ENCODE measurements at places on chromosomes 4 and X.

GRCh38 chrX:15349046-15349445 is 13.7 kb upstream of the PIGA start:
- no peak for DNase-seq

- DNase-seq, result peak; percentile 46
Measured at GRCh38 chrX:18377796-18378195, 23.3 kb upstream of the SCML2 start.

DNA sequence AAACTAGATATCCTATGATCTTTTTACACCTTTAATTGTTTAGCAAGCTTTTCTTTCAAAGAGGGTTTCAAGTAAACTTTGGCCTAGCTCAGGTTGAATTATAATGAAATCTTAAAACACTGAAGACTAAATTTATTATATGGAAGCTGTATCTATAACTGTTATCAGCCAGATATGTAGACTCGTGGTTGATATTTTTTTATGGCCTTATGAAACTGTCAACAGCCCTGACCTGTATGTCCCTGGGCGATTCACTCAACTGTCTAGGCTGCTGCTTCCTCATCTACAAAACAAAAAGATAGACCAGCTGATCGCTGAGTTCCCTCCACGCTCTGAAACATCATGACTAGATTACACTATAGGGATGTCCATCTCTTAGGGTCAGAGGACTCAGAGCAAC is 21.2 kb upstream of the PDK3 start:
- DNase-seq, result no peak

- DNase-seq, result no peak
Measured at GRCh38 chr4:41369680-41370079, 113.0 kb downstream of the UCHL1 start.

- DNase-seq, result no peak
Measured at GRCh38 chrX:57952320-57952678, 42.0 kb upstream of the ZXDA start.

- no peak for DNase-seq
Measured at GRCh38 chr4:188332265-188332664, 193.0 kb downstream of the TRIML1 start.

DNA sequence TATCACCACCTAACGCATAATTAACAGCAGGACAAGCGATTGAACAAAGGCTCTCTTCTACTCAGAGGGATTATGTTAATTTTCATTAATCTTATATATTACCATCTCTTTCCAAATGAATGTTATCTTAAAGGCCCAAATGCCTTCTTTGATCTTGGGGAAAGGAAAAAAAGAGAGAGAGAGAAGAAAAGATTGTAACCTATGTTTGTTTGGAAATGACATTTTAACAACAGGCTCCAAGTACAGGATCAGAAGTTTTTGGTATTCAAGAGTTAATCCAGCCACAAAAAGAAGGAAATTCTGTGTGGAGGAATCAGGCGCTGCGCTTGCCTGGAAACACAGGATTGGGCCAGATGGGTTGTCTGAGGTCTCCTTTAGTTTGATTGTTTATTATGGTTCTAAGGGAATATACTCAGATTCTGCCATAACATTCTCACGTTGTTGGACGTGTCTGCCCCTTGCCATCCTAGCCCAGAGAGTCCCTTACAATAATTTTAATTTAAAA is 100.7 kb upstream of the STX18 start:
- no peak for DNase-seq

DNA sequence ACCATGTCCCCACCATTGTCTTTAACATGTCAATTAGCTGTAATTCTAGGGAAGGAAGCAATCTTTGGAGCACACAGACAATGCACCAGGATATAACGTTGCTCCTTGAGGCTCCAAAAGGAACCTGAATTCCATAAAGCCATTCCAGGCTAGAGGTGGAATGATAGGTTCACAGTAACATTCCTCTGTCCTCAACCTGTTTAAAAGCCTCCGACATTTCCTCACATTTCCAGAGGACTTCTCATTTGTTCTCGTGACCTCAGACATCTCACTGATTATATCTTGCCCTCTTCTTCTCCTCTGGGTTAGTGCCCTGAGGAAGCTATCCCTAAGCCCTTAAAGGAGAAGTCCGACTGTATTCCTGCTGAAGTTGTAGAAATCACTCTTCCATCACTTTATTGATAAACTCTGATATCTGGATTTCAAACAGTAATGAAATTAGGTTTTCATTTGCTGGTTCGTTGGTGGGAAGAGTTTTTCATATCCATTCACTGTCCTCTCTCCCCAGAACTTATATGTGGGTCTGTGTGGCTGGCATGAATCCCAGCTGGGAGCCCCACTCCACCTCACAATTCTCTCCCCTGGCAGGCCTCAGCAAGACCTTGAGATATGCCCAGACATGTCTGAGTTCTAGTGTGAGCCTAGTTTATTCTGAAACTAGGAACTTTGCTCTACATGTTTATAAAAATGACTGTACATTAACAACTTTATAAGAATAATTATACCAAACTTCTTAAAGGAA is 44.2 kb upstream of the PRSS12 start:
- no peak for DNase-seq

DNA sequence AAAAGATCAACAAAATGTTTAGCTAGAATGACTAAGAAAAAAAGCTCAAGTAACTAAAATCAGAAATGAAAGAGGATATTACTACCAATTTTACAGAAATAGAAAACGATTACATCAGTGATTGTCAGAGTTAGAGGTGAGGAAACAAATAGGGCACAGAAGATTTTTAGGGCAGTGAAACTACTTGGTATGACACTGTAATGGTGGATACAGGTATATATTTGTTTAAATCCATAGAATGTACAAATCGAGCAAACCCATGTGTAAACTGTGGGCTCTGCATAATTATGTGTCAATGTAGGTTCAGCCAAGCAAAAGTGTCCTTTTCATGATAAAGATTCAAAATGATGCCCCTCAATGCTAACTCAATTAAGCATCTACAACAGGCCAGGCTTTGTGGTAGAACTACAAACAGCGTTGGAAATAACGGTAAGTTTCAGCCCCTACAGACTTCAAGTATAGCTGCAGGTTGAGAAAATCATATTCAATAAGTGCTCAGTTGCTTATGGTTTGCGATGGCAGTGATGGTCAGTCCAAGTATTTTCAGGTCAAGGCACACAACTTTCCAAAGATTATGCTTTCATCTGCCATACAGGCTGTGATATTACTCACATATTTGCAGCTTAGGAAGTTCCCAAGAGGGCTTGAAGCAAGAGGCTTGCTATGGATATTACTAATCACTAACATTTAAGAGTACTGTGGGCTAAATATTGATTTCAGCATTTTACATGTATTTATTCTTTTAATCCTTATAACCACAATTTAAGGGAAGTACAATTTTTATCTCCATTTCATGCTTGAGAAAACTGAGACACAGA is 158.6 kb downstream of the TET2 start:
- DNase-seq, result no peak

DNA sequence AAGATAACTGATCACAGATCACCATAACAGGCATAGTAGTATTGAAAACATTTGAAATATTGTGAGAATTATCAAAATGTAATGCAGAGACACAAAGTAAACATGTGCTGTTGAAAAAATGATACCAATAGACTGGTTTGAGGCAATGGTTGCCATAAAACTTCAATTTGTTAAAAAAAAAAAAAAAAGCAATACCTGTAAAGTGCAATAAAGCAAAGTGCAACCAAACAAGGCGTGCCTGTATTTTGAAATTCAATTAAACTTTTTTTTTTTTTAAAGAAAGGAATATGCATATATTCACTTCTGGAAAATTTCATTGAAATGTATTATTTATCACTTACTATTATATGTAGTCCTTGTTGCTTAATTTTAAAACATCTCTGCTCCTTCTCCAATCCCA is 27.7 kb downstream of the TMEM154 start:
- no peak for DNase-seq

- DNase-seq, result peak; percentile 28
Measured at GRCh38 chr4:48445704-48446103, 37.4 kb upstream of the SLC10A4 start.

DNA sequence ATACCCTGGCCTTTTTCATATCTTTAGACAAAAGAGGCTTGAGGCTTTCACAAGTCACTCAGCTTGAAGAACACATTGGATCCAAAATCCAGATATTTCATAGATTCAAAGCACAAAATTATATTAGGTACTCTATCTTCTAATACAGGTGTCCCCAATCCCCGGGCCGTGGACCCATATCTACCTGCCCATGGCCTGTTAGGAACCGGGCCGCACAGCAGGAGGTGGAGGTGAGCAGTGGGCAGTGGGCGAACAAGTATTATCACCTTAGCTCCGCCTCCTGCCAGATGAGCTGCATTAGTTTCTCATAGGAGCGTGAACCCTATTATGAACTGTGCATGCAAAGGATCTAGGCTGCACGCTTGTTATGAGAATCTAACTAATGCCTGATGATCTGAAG is 18.7 kb downstream of the YIPF7 start:
- no peak for DNase-seq

DNA sequence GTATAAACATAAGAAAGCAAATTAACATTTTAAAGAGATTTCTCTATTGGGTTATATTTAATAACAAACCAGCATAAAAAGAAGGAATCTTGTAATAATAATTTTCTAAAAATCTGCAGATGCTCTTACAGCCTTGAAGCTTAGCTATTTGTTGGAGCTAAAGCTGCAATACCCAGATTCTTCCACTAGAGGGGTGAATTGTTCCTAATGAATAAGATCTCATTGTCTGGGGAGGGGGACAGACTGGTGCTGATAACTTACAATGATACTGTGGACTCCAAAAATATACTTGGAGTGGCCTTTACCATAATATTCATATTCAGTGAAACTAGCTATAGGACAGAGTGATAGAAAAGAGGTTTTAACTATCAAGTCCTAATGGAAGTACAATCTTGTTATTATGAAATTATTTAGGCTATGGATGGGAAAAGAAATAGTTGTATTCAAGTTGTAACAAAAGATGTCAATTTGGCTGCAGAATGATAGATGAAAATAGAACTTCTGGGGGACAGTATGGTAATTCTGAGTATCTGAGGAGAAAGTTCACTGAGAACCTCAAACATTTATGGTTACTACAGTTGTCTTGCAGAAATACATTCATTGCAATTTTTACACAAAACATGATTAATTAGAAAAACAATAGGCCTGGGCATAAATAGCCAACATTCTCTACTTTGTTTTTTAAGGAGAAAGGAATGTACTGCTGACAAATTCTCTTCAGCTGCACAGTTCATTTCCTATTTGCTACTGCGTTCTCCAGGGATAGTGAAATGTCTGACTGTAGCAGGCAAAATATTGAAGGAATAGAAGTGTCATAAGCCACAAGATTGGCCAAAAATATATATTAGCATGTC is 443.3 kb downstream of the GBA3 start:
- DNase-seq, result peak; percentile 11

DNA sequence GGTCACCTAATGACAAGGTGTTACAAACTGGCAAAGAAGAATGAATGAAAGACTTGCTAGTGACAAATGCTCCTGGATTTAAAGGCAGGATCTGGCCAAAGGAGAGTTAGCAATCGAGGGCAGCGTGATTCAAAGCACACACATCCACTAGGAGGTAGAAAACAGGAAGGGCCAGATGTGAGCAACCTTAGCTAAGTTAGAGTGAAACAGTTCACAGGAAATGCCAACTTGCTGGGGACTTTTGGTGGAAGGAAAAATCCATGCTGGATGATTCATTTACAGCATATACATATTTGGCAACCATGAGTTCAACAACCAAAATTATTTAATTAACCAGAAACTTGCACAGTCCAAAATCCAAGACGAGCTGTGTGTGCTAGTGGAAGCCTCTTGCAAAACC is 276.9 kb downstream of the PTTG2 start:
- peak; percentile 7 for DNase-seq

- no peak for DNase-seq
Measured at GRCh38 chrX:64536736-64537135, 141.5 kb upstream of the MTMR8 start.

- no peak for DNase-seq
Measured at GRCh38 chr4:95388911-95389310, 159.9 kb downstream of the UNC5C start.

GRCh38 chr4:156971676-156972378 is at the start of gene PDGFC:
Gene PDGFC (minus strand): TSS chr4:156971799. CDS start chr4:156970903, 896 bp downstream.
- DNase-seq, result peak; percentile 30

DNA sequence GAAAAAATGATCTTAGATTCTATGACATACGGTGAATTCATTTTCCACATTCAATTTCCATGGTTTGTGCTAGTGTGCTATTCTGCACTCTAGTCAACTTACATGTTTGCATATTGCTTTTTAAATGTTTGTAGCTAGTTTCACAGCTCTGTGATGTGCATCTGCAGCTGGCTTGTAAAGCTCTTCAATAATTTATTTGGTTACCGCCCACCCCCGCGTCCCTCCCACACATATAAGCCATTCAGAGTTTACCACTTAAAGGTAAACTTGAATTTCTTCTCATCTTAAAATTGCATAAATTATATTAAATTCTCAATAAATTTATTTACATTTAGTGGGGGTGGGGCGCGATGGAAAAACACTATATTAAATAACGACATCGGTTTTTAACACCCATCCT is 291 bp upstream of the NBDY start:
- DNase-seq, result no peak

GRCh38 chr4:3416821-3417221 is 24.9 kb upstream of the HGFAC start:
- no peak for DNase-seq

DNA sequence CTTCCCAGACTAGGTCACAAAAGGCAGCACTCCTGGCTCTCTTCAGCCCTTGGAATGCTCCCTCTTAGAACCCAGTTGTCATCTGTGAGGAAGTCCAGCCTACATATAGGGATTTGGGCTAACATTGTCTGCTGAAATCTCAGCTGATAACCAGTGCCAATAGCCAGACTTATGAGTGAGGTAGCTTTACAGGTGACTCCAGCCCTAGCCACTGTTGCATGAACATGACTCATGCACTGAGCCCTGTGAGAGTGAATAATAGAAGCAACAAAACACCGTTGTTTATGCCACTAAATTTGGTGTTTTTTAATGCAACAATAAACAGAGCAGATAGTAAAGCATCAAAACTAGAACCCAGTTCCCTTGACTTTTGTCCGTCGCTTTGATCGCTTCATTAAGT is 433.2 kb downstream of the STIM2 start:
- no peak for DNase-seq

GRCh38 chr4:93908778-93909177 is 80.2 kb downstream of the ATOH1 start:
- DNase-seq, result no peak

- DNase-seq, result no peak
Measured at GRCh38 chr4:140004549-140004895, 149.5 kb downstream of the MAML3 start.

GRCh38 chrX:38055170-38055847 is 49.0 kb downstream of the SYTL5 start:
- DNase-seq, result no peak

- no peak for DNase-seq
Measured at GRCh38 chrX:16022580-16023200, 100.7 kb upstream of the GRPR start.

DNA sequence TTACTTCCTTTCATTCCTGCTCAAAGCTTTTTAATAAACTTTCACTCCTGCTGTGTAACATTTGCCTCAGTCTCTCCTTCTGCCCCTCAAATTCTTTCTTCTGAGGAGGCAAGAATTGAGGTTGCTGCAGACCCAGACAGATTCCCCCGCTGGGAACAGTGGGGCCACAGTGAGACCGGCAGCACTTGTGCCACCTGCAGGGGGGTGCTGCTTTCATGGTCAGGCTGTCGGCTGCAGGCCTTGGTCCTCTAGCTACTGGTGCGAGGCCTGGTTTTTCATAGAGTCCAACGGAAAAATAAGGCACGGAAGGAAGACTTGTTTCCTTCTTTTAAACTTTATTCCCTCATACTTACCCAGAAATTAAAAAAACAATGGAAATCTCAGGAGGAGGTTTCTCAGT is 296.7 kb downstream of the NR3C2 start:
- no peak for DNase-seq

All from CD4-positive, alpha-beta T cell treated with Interferon alpha-2 for 1 hour (primary cell).